ENCODE measurements at places on chromosomes 4 and X. TPM values are rescaled to one million over a fixed set of nuclear protein-coding genes. Genes with fewer than 3 reads are reported as not detected.

- no peaks in the 10 kb centered on the region for H3K27me3 ChIP-seq
- no peak overlapping the region for H3K27ac ChIP-seq
- no peak overlapping the region for H3K4me3 ChIP-seq
- no peaks in the 10 kb centered on the region for H3K36me3 ChIP-seq
- DNase-seq = no peak
These were observed 57.2 kb downstream of the PPP2R2C start for GRCh38 chr4:6415031-6415705.

DNA sequence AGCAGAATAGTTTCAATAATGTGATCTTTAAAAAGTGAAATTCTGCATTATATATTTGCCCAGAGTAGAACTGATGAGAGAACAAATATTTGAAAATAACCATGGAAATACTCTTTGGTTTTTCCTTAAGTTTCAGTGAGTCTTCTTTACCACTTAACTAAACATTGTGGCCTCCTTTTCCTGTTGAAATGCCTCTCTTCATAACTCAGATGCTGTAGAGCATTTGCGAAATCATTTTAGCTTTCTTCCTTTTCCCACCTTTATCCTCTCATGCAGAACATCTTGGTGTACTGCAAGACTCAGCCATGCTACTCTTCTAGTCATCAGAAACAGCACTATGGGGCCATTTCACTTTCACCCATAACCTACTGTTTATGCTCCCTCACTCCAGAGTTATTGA, 48.2 kb downstream of the CASK start:
- H3K27me3 ChIP-seq = no peaks in the 10 kb centered on the region
- H3K4me3 ChIP-seq = no peak overlapping the region
- H3K4me1 ChIP-seq = peaks cover 6% of the 10 kb centered on the region
- H3K36me3 ChIP-seq = peaks cover 3% of the 10 kb centered on the region

DNA sequence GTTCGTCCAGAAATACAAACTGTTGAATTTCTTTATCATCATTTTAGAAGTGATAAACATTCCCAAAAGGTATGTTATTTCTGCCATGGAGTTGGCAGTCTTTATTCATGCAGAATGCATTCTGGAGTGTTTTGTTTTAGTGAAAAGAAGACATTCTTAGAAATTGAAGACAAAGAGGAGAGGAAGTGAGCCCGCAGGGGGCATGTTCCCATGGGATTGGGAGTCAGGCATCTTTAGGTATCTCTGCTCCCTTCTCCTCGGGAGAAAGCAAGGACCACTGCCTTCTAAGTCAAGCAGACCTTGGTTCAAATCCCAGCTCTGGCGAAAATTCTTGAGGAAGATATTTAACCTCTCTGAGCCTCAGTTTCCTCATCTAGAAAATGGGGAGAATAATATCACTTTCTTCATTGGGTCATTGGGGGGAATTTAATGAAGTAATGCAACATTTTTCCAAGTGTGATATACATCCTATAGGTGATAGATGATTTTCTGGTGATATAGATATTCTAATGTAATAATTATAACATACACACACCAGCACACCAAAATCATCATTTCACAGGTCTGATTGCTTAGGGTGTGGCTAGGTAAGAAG, 26.5 kb upstream of the CHRNA9 start:
- no peaks in the 10 kb centered on the region for H3K27me3 ChIP-seq
- peak overlapping the region; percentile 95 for H3K27ac ChIP-seq
- peak overlapping the region; percentile 67 for H3K4me3 ChIP-seq
- H3K36me3 ChIP-seq = peaks cover 10% of the 10 kb centered on the region
- peaks cover 75% of the 10 kb centered on the region for H3K4me1 ChIP-seq

GRCh38 chr4:139200102-139200501, 23.1 kb upstream of the ELF2 start:
- no peak for DNase-seq
- H3K27ac ChIP-seq = no peak overlapping the region
- H3K4me1 ChIP-seq = no peaks in the 10 kb centered on the region
- H3K27me3 ChIP-seq = peaks cover 36% of the 10 kb centered on the region
- no peak overlapping the region for H3K4me3 ChIP-seq
- no peaks in the 10 kb centered on the region for H3K36me3 ChIP-seq

- H3K4me3 ChIP-seq = no peak overlapping the region
- DNase-seq = no peak
These were observed 558.9 kb upstream of the TENM3 start for GRCh38 chr4:181684310-181684709.

GRCh38 chrX:150478496-150479492, 89.6 kb upstream of the MTM1 start:
- peak; percentile 14 for DNase-seq
- H3K27me3 ChIP-seq = no peaks in the 10 kb centered on the region
- peaks cover 56% of the 10 kb centered on the region for H3K4me1 ChIP-seq
- peak overlapping the region; percentile 67 for H3K4me3 ChIP-seq
- peaks cover 48% of the 10 kb centered on the region for H3K36me3 ChIP-seq
- H3K27ac ChIP-seq = peak overlapping the region; percentile 93

GRCh38 chrX:106331606-106332005, 163.5 kb downstream of the PWWP3B start:
- H3K4me3 ChIP-seq = no peak overlapping the region
- no peak for DNase-seq
- H3K36me3 ChIP-seq = no peaks in the 10 kb centered on the region
- no peak overlapping the region for H3K27ac ChIP-seq
- H3K27me3 ChIP-seq = no peaks in the 10 kb centered on the region

- no peaks in the 10 kb centered on the region for H3K4me1 ChIP-seq
- no peaks in the 10 kb centered on the region for H3K36me3 ChIP-seq
- no peak overlapping the region for H3K27ac ChIP-seq
- H3K4me3 ChIP-seq = no peak overlapping the region
- no peak for DNase-seq
These were observed 25.2 kb downstream of the SOD3 start for GRCh38 chr4:24820541-24820940.

DNA sequence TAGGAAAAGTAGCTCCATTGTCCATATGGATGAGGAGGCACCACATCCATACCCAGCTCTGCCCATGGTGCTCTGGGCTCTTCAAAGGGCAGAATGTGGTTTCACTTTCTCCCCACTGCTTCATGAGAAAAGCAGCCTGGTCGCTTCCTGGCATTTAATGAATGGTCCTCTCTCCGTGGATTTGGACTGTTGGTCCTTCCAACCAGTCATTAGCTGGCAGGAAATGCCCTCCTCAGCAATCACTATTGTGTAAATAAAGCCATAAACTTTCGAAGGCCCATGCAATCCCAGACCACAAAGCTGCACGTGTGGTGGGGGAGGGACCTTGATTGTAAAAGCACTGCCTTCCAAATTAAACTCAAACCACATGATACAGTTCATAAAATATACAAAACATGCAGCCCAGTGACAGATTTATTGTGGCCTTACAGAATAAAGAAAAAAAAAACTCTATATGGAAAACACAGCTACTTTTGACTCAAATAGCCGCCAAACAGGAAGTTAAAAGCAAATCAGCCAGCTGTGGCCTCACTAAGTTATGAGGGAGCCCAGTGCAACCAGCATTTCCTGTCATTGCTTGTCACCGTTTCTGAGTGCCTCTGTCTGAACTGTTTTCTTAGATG, 8.1 kb downstream of the MBNL3 start:
- no peaks in the 10 kb centered on the region for H3K27me3 ChIP-seq
- peak overlapping the region; percentile 76 for H3K4me3 ChIP-seq
- DNase-seq = peak; percentile 16
- H3K4me1 ChIP-seq = peaks cover 25% of the 10 kb centered on the region
- no peaks in the 10 kb centered on the region for H3K36me3 ChIP-seq

DNA sequence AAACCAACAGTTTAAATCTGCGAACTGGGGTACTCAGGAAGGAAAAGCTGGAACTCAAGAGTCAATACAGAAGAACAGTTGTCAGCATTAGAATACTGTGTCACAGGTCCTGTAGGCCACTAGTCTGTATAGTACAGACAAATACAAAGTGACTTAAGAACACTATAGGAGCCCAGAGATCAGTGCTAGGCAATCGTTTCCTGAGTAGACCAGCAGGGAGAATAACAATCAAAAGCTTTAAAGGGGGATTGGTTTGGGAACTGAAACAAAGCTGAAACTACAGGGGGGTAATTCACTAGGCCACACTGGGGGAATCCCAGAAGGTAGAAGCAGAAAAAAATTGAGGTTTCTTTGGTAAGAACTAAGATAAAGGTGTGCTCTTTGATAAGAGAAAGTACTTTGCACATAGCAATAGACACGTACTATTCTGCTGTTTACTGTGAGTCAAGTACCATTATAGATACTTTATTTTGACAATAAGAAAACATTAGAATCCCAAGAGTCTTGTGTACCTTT, 339.7 kb downstream of the PCDH19 start:
- no peaks in the 10 kb centered on the region for H3K27me3 ChIP-seq
- no peaks in the 10 kb centered on the region for H3K36me3 ChIP-seq
- H3K27ac ChIP-seq = no peak overlapping the region
- H3K4me3 ChIP-seq = no peak overlapping the region
- DNase-seq = no peak
- H3K4me1 ChIP-seq = no peaks in the 10 kb centered on the region

- no peak for DNase-seq
- no peak within 1 kb of the TSS for H3K27ac ChIP-seq
- H3K36me3 ChIP-seq = no peaks in the 10 kb centered on the region
- H3K27me3 ChIP-seq = peaks cover 9% of the 10 kb centered on the region
- no peak within 1 kb of the TSS for H3K4me3 ChIP-seq
These were observed at the start of gene LRCH2 for GRCh38 chrX:115233497-115234455. LRCH2 (minus strand) TSS chrX:115234096; CDS start chrX:115234041, 55 bp downstream.

DNA sequence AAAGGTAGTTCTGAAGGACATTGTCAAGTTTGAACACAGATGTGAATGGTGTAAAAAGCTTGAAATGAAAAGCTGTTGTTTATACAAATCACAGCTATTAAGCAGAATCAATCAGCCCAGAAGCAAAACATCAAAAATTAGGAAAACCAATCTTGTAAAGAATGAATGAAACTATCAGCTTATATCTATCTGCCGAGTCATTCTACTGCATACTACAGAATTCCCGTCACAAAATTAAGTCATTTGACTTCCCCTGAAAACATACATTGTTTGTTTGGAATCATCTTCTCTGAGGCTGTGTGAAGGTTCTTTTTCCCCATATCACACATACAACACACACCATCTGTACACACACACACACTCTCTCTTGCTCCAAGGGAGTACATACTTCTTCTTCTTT, 80.3 kb downstream of the RFC1 start:
- peaks cover 65% of the 10 kb centered on the region for H3K36me3 ChIP-seq
- H3K4me1 ChIP-seq = peaks cover 18% of the 10 kb centered on the region
- no peak overlapping the region for H3K4me3 ChIP-seq
- H3K27me3 ChIP-seq = no peaks in the 10 kb centered on the region

GRCh38 chr4:158814636-158815330, 46.0 kb downstream of the FNIP2 start:
- no peaks in the 10 kb centered on the region for H3K36me3 ChIP-seq
- H3K4me3 ChIP-seq = no peak overlapping the region
- H3K27me3 ChIP-seq = no peaks in the 10 kb centered on the region

DNA sequence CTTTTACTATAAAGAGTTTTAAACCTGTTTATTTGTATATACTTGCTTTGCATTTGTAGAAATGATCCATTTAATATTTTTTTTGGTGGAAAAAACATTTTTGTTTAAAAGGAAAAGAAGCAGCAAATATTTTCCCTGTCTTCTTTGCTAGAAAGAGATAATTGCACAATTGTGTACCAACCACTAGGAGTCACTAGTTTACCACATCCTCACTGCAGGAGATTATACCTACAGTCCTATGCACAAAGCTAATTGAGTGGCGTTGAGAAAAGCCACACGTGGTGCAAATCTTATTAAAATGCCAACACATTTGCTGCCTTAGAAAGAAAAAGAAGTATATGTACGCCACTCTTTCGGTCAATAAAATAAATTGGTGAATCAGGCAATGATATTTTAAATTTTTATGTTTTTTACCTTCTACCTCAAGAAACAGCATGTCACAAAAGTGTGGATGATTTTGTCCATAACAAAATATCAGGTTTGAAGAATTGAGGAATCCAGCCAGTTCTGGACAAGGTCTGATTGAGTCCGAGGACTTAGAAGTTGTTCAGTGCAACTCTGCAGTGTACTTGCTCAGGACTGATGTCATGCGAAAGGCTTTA, 102.9 kb downstream of the GRXCR1 start:
- H3K4me3 ChIP-seq = no peak overlapping the region
- H3K36me3 ChIP-seq = no peaks in the 10 kb centered on the region
- no peak overlapping the region for H3K27ac ChIP-seq
- H3K4me1 ChIP-seq = no peaks in the 10 kb centered on the region

- no peak overlapping the region for H3K4me3 ChIP-seq
- H3K4me1 ChIP-seq = no peaks in the 10 kb centered on the region
- no peaks in the 10 kb centered on the region for H3K36me3 ChIP-seq
- H3K27ac ChIP-seq = no peak overlapping the region
These were observed 225.0 kb downstream of the ADAM29 start for GRCh38 chr4:175143116-175143515.

GRCh38 chr4:127479031-127479622, 153.6 kb upstream of the INTU start:
- H3K27ac ChIP-seq = no peak overlapping the region
- H3K4me1 ChIP-seq = no peaks in the 10 kb centered on the region
- H3K27me3 ChIP-seq = no peaks in the 10 kb centered on the region
- H3K36me3 ChIP-seq = no peaks in the 10 kb centered on the region

DNA sequence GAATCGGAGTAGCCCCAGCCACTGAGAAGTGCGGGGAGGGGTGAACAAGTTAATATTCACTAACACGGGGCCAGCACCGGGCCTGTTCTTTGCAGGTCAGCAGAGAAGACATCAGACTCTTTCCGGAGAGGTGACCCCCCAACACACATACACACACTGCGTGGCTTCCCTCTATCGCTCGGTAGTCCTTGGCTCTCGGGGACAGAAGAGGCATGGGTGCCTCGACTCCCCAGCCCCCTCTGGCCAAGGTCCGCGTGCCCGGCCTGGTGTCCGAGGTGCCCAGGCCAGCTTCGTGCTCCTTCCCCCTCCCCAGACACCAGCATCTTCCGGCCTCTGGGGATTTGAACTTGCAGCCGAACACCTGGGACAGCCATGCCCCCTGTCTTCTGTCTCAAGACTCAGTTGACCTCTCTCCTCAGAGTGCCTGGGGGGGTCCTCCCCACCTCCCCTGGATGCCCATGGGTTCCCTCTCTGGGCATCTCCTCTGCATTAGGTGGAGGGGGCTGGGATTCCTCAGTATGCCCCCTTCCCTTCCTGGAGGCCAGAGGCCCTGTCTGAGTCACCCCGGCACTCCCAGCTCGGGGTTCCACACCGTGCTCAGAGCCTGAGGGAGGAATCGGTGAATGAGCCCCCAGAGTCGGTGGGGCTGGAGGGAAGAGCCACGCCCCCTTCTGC, 104.5 kb downstream of the SORCS2 start:
- H3K27ac ChIP-seq = no peak overlapping the region
- no peak for DNase-seq
- no peaks in the 10 kb centered on the region for H3K27me3 ChIP-seq
- H3K36me3 ChIP-seq = no peaks in the 10 kb centered on the region
- no peak overlapping the region for H3K4me3 ChIP-seq
- H3K4me1 ChIP-seq = no peaks in the 10 kb centered on the region

- H3K4me3 ChIP-seq = no peak overlapping the region
- H3K27me3 ChIP-seq = peaks cover 15% of the 10 kb centered on the region
- H3K27ac ChIP-seq = no peak overlapping the region
These were observed 12.8 kb upstream of the NAT8L start for GRCh38 chr4:2046031-2046961.

GRCh38 chr4:87971866-87972265, 3.6 kb upstream of the SPP1 start:
- no peaks in the 10 kb centered on the region for H3K36me3 ChIP-seq
- H3K27me3 ChIP-seq = peaks cover 53% of the 10 kb centered on the region

ERCC6L gene
- 9.6 TPM for total RNA-seq

RPL34 gene
- total RNA-seq = 1,375 TPM

UCP1 gene
- total RNA-seq = not detected

KCNIP4 gene
- total RNA-seq = not detected
